Activated T-helper 1 cell treated with anti-CD3 and anti-CD28 coated beads, Interleukin-12 subunit alpha, Interleukin-12 subunit beta, Interleukin-2, Interleukin-4 antibody, amounts not matched to agents 30 ng/mL and 10 ng/mL and 1 ng/mL, durations not matched to agents 14 hours and 24 hours and 36 hours (primary cell): ENCODE measurements at places on chromosomes 2 and 18.

DNA sequence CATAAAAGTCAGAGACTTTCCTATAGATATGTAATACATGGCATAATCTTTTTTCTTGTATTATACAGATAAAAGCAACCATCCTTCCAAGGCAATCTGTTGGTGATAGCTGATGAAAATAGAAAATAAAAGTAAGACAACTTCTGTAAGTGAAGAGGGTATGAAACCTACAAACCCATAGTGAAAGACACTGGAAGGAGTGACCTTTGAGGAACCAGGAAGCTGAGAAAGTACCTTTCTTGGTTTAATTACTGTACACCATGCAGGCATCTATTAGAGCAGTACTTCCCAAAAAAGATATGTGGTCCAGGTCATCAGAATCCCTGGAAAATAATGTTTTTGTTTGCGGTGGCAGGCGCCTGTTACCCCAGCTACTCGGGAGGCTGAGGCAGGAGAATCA is 906.6 kb upstream of the KLHL29 start:
- H3K4me3 ChIP-seq: no peak overlapping the region
- no peaks in the 10 kb centered on the region for H3K4me1 ChIP-seq
- H3K27me3 ChIP-seq: no peaks in the 10 kb centered on the region
- H3K36me3 ChIP-seq: no peaks in the 10 kb centered on the region

- no peaks in the 10 kb centered on the region for H3K4me1 ChIP-seq
- peaks cover 6% of the 10 kb centered on the region for H3K27me3 ChIP-seq
- H3K27ac ChIP-seq: no peak overlapping the region
- DNase-seq: no peak
Observed at GRCh38 chr2:199814101-199814816, 36.7 kb downstream of the FTCDNL1 start.

GRCh38 chr18:9068346-9068745 is 34.2 kb upstream of the NDUFV2 start:
- no peaks in the 10 kb centered on the region for H3K27me3 ChIP-seq
- H3K4me3 ChIP-seq: no peak overlapping the region
- peak overlapping the region; percentile 57 for H3K27ac ChIP-seq
- H3K4me1 ChIP-seq: peaks cover 35% of the 10 kb centered on the region
- no peak for DNase-seq

DNA sequence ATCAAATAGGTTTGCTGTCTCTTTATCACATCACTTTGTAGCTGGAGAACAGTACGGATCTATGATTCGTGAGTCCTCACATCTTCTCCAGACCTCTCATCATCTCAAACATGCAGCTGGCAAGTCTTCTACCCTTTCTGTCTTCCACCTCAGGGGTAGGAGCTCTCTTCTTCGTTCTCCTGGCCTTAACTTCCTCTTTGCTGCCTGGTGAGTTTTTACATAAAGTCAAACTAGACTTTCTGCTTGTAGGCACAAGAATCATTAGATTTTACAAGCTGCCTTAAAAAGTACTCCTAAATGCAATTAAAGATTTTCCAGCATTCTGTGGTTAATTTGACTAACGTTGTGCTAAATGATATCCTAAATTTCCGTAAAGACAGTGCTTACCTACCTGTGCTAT is 43.7 kb upstream of the TANK start:
- H3K27me3 ChIP-seq: peaks cover 6% of the 10 kb centered on the region
- no peak overlapping the region for H3K4me3 ChIP-seq
- DNase-seq: no peak
- H3K4me1 ChIP-seq: peaks cover 1% of the 10 kb centered on the region
- H3K27ac ChIP-seq: no peak overlapping the region
- peaks cover 1% of the 10 kb centered on the region for H3K36me3 ChIP-seq

DNA sequence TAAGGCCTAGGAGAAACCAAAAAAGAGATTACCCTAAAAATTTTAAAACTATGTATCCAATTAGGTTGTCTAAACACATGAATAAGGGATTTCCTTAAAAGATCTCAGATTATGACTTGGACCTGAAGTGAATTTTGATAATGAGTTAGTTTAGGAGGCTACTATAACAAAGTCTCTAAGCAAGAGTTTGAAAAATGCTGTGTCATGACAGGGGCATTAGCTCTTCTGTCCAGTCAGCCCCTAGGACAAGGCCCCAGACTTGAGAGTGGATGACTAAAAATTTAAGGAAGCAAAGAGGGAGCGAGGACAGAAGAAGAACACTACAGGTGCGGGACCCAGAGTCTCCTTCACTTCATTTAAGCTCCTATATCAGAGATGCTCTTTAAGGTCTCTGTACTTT is 135.9 kb downstream of the DTNB start:
- H3K27me3 ChIP-seq: no peaks in the 10 kb centered on the region
- DNase-seq: no peak
- no peak overlapping the region for H3K4me3 ChIP-seq
- H3K27ac ChIP-seq: no peak overlapping the region
- no peaks in the 10 kb centered on the region for H3K36me3 ChIP-seq
- peaks cover 4% of the 10 kb centered on the region for H3K4me1 ChIP-seq

GRCh38 chr2:142741764-142742269 is 135.6 kb upstream of the KYNU start:
- no peaks in the 10 kb centered on the region for H3K36me3 ChIP-seq
- no peaks in the 10 kb centered on the region for H3K27me3 ChIP-seq
- DNase-seq: no peak
- H3K4me3 ChIP-seq: no peak overlapping the region

- DNase-seq: no peak
- peaks cover 21% of the 10 kb centered on the region for H3K36me3 ChIP-seq
- H3K4me3 ChIP-seq: no peak overlapping the region
- H3K27ac ChIP-seq: no peak overlapping the region
- peaks cover 30% of the 10 kb centered on the region for H3K4me1 ChIP-seq
- H3K27me3 ChIP-seq: no peaks in the 10 kb centered on the region
Observed at GRCh38 chr2:200471928-200472645, 37.8 kb downstream of the KCTD18 start.

GRCh38 chr2:95079199-95079683 is 42.4 kb downstream of the MRPS5 start:
- H3K27ac ChIP-seq: peak overlapping the region; percentile 70
- no peaks in the 10 kb centered on the region for H3K27me3 ChIP-seq
- peaks cover 55% of the 10 kb centered on the region for H3K4me1 ChIP-seq
- H3K4me3 ChIP-seq: peak overlapping the region; percentile 19

- no peak overlapping the region for H3K27ac ChIP-seq
- H3K4me1 ChIP-seq: peaks cover 79% of the 10 kb centered on the region
- no peak for DNase-seq
- H3K27me3 ChIP-seq: no peaks in the 10 kb centered on the region
- H3K36me3 ChIP-seq: peaks cover 37% of the 10 kb centered on the region
Observed at GRCh38 chr18:63189817-63190216, 129.8 kb downstream of the BCL2 start.

- no peaks in the 10 kb centered on the region for H3K4me1 ChIP-seq
- no peaks in the 10 kb centered on the region for H3K36me3 ChIP-seq
- no peak overlapping the region for H3K27ac ChIP-seq
- no peak overlapping the region for H3K4me3 ChIP-seq
- H3K27me3 ChIP-seq: peaks cover 7% of the 10 kb centered on the region
Observed at GRCh38 chr2:170446078-170446477, 268.1 kb downstream of the MYO3B start.

- no peak overlapping the region for H3K4me3 ChIP-seq
- peaks cover 12% of the 10 kb centered on the region for H3K36me3 ChIP-seq
- peaks cover 5% of the 10 kb centered on the region for H3K27me3 ChIP-seq
Observed at GRCh38 chr2:39782591-39782990, 3.5 kb upstream of the THUMPD2 start.

GRCh38 chr2:51218047-51218446 is 186.1 kb upstream of the NRXN1 start:
- no peak overlapping the region for H3K27ac ChIP-seq
- no peaks in the 10 kb centered on the region for H3K36me3 ChIP-seq
- H3K4me3 ChIP-seq: no peak overlapping the region
- H3K4me1 ChIP-seq: no peaks in the 10 kb centered on the region
- no peaks in the 10 kb centered on the region for H3K27me3 ChIP-seq

GRCh38 chr2:64716569-64716968 is 62.9 kb upstream of the SERTAD2 start:
- H3K4me3 ChIP-seq: no peak overlapping the region
- no peak overlapping the region for H3K27ac ChIP-seq
- peaks cover 21% of the 10 kb centered on the region for H3K4me1 ChIP-seq
- no peaks in the 10 kb centered on the region for H3K27me3 ChIP-seq
- DNase-seq: no peak
- peaks cover 3% of the 10 kb centered on the region for H3K36me3 ChIP-seq

- H3K27ac ChIP-seq: no peak overlapping the region
- H3K36me3 ChIP-seq: no peaks in the 10 kb centered on the region
- H3K27me3 ChIP-seq: peaks cover 14% of the 10 kb centered on the region
- DNase-seq: no peak
- H3K4me1 ChIP-seq: peaks cover 5% of the 10 kb centered on the region
- no peak overlapping the region for H3K4me3 ChIP-seq
Observed at GRCh38 chr2:181848261-181848886, 43.2 kb upstream of the ITPRID2 start.

DNA sequence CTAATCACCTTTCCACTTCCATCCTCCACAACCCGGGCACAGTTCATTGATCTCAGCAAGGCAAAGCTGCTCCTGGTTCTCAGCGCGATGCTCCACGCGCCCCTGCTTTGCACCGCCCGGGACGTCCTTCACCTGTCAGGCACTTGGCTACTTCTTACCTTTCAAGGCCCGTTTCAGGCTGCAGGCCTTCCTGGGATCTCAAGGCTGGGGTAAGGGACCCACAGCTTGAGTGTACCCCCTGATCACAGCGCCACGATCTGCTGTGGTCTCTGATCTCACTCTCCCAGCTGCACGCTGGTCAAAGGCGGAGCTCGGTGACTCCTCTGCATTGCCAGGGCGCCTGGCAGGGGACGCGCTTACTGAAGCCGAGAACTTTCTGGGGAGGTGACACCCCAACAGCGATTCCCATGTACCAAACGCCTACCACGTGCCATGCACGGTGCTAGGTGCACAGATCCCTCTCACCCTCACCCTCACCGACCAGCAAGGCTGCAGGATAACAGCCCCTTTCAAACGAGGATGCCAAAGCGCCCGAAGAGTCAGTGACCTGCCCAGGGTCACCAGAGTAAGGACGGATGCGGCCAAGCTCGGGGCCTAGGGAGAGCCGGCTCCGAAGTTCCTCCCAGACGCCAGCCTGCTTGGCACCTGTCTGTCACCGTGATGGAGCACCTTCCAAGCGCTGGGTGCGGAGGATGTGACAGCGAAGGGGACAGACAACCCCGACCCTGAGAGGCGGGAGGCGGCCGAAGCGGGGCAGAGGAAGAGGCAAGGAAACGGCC is 818 bp downstream of the ITGB1BP1 start:
- H3K27ac ChIP-seq: peak overlapping the region; percentile 92
- H3K4me1 ChIP-seq: peaks cover 40% of the 10 kb centered on the region
- peak overlapping the region; percentile 92 for H3K4me3 ChIP-seq
- H3K36me3 ChIP-seq: peaks cover 17% of the 10 kb centered on the region
- peak; percentile 31 for DNase-seq
- no peaks in the 10 kb centered on the region for H3K27me3 ChIP-seq

DNA sequence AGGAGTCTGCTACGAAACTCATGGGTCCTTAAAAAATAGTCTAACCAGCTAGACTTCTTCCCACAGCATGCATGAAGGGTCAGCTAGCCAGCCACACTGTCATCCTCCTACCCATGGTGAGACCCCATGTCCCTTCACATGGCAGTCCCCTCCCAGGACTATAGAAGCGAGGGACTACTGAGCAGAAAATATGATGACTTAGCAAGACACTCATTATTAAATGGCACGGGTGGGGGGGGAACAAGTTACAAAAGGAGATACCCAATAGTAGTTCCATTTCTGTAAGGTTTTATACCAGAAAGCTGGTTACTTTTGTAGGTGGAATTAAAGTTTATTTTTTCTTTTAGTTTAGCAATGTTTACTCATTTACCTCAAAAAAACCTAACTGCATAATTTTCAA is 31.5 kb downstream of the ST8SIA5 start:
- no peak overlapping the region for H3K27ac ChIP-seq
- DNase-seq: no peak
- H3K4me3 ChIP-seq: no peak overlapping the region
- H3K4me1 ChIP-seq: no peaks in the 10 kb centered on the region
- H3K36me3 ChIP-seq: no peaks in the 10 kb centered on the region

- no peak overlapping the region for H3K27ac ChIP-seq
- no peak overlapping the region for H3K4me3 ChIP-seq
- no peaks in the 10 kb centered on the region for H3K36me3 ChIP-seq
- no peaks in the 10 kb centered on the region for H3K4me1 ChIP-seq
Observed at GRCh38 chr2:39838589-39838988, 59.5 kb upstream of the THUMPD2 start.

DNA sequence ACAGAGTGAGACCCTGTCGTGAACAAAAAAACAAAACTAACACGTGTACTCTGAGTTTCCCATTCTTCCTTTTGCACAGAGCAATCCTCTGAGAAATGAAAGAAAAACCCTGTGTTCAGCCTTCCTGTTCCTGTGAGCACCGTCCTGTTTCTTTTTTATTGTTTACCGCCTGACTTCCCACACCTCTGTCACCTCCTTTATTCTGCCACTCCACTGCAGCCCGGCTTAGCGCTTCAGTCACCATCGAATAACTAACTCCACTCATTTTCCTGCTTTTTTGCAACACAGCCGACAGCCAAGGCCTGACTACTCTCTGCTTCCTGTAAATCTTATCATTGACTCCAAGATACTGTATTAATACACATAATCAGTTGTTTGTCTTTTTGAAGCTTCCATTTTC is 40.9 kb downstream of the TGOLN2 start:
- H3K4me1 ChIP-seq: peaks cover 29% of the 10 kb centered on the region
- H3K27ac ChIP-seq: peak overlapping the region; percentile 82
- no peak overlapping the region for H3K4me3 ChIP-seq

DNA sequence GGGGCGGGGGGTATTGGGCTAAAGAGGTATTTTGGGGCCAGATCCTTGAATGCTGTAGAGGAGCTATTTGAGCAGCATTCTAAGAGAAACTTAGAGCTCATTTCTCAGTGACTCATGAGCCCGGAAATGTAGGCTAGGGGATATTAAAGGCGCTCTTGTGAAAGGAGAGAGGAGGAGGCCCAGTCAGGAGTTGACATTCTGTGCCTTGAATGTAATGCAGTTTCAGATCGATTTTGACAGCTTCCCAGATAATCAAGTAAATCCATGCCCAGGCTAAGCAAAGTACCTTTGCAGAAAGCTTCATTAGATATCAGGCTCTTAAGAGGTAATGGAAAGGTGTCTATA is 1.5 kb downstream of the CAB39 start:
- H3K4me1 ChIP-seq: peaks cover 55% of the 10 kb centered on the region
- H3K27me3 ChIP-seq: no peaks in the 10 kb centered on the region
- DNase-seq: peak; percentile 32
- H3K27ac ChIP-seq: peak overlapping the region; percentile 98
- H3K4me3 ChIP-seq: peak overlapping the region; percentile 99

GRCh38 chr2:164084066-164084465 is 348.3 kb upstream of the FIGN start:
- no peaks in the 10 kb centered on the region for H3K27me3 ChIP-seq
- no peaks in the 10 kb centered on the region for H3K36me3 ChIP-seq
- DNase-seq: no peak
- H3K4me3 ChIP-seq: no peak overlapping the region
- H3K4me1 ChIP-seq: no peaks in the 10 kb centered on the region
